ENCODE measurements at places on chromosomes 1 and 21.
A peak's percentile ranks its signal among the peaks of the same experiment; 100 is the strongest.

DNA sequence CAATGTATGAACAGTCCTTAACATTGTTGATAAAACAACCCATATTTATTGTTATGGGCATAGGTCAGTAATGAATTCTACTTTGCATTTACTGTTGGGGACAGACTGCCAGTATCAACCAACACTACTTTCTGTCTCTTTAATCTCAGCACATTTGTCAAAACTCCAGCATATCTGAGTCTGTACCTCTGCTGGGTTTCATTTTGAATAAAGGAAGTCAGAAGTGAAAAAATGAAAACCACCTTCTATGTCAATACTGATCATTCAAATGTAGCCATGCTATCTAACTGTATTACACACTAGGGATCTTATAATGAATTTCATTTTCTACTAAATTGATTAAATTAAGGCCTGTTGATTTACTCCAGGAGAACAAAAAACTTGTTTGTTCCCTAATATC is 24.2 kb upstream of the CXADR start:
- no peak for DNase-seq

GRCh38 chr1:225875044-225875815 is 7.0 kb downstream of the TMEM63A start:
- DNase-seq, result no peak

GRCh38 chr1:159737238-159737916 is 23.0 kb upstream of the CRP start:
- DNase-seq, result no peak

DNA sequence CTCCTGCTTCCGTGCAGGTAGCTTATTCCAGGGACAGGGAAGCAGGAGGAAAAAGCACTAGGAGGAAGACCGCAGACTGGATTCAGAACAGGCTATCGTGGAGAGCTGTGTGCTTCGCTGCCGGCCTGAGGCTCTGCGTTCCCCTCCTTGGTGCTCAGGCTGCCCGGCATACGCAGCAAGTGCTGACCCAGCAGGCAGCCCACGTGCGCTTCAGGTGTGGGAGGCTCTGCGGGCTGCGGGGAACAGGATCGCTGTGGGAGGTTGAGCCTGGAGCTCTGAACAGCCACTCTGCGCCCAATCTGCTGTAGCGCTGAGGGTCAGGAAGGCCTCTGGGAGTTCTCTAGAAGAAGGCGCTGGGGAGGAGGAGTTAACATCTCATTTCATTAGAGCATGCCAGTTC is 27.9 kb downstream of the DOP1B start:
- no peak for DNase-seq

GRCh38 chr1:198417039-198417438 is 123.4 kb downstream of the ATP6V1G3 start:
- DNase-seq, result no peak

GRCh38 chr21:33133892-33134291 is 64.0 kb downstream of the OLIG1 start:
- DNase-seq, result no peak

DNA sequence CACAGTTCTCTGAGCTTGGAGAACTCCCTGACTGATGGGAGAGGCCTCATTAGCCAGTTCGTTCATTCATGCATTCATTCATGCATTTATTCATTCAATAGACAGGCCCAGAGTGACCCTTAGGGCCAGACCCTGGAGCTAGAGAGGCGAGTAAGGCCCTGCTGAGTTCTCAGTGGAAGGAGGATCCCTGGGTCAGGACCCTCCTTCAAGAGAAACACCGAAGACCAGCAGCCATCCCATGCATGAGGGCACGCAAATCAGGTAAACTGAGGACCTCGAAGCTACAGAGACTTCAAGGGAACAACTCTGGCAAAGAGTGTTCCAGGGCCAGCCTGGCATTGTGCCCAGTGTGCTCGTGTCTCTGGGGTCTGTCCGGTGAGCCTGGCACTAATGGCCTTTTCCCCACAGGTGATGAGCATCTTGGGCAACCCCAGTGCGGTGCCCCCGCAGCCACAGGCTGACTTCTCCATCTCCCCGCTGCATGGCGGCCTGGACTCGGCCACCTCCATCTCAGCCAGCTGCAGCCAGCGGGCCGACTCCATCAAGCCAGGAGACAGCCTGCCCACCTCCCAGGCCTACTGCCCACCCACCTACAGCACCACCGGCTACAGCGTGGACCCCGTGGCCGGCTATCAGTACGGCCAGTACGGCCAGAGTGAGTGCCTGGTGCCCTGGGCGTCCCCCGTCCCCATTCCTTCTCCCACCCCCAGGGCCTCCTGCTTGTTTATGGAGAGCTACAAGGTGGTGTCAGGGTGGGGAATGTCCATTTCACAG is 104.8 kb downstream of the PAX7 start:
- no peak for DNase-seq

DNA sequence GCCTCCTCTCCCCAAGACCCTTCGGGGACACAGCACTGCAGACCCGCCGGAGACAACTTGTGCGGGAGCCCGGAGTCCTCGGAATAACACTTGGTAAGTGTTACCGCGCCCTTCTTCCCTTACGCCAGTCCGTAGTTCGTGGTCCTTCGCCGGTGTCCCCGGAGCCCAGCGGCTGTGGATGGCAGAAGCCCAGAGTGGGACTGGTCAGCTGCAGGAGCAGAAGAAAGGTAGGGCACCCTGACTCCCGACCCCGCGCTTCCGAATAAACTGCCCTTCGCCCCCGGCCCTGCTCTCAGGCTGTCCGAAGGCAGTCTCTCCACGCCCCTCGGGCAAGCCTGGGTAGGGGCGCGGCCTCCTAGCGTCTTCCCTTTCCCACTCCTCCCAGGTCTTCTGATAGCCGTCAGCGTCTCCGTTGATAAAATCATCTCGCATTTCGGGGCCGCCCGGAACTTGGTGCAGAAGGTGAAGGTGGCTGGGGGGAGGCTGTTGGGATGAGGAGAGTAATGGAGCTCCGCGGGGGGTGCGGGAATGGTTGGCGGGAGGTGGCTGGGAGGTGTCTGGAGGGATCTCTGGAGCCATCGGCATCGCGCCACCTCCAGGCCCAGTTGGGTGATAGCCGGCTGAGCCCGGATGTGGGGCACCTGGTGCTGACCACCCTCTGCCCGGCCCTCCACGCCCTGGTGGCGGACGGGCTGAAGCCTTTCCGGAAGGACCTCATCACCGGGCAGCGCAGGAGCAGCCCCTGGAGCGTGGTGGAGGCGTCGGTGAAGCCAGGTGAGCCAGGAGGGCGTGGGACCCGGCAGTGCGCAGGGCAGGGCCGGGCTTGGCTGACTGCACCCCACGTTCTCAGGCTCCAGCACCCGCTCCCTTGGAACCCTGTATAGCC is 4.3 kb downstream of the RUSC1 start:
- no peak for DNase-seq

- DNase-seq, result no peak
Measured at GRCh38 chr1:43171312-43171875, 696 bp downstream of the EBNA1BP2 start.

DNA sequence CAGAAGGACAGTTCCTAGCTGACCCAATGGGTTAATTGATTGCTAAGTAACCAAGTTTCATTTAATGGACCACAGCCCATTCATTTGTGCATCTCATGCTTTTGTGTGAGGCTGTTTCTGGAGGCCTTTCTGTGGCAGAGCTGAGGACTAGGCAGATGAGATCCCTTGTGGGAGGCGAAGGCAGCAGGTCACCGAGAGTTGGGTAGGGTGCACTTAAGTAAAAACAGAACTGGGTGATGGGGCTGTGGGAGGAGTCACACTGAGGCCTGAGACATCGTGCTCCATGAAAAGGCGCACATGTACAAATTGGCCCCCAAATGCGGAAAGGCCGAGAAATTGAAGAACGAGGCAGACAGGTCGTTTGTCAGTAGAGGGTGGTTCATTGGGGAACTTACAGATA is 60.9 kb downstream of the S100B start:
- no peak for DNase-seq

DNA sequence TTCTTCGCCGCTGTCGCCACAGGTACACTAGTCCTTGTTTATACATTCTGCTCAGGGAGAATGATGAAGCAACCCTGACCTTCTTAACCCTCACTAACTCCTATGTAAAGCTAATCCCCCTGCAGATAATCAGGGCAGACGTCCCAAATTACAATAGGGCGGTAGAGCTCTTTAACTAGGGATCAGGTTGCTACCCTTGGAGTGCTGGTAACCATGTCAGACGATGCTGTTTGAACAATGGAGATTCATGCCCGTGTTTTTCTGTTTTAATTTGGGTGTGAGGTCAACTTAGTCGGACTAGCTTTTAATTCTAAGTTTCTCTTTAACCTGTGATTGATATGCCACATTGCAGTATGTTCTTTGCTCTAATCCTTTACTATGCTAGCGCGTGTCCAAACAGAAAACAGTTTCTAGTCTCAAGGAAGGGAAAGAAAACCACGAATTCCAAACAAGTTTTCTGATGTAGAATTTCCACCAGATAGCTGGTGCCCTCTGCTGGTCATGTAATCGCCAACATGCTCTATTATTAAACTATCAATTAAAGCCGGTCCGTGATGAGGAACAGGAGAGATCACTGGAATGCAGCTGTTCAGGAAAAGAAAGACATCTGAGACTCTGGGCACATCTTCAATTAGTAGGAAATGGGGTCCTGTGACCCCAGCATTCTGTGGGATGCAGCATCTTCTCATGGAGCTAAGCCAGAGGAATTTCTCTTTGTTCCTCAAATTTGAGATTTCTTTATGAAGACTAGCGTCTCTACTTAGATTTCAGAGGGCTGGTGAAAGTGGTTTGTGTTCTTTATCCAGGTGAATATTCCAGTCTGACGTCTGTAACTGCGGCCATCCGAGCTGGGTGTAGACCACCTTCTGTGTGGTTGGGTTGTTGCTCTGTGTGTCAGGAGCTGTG is 18.3 kb upstream of the VAMP3 start:
- peak; percentile 73 for DNase-seq

DNA sequence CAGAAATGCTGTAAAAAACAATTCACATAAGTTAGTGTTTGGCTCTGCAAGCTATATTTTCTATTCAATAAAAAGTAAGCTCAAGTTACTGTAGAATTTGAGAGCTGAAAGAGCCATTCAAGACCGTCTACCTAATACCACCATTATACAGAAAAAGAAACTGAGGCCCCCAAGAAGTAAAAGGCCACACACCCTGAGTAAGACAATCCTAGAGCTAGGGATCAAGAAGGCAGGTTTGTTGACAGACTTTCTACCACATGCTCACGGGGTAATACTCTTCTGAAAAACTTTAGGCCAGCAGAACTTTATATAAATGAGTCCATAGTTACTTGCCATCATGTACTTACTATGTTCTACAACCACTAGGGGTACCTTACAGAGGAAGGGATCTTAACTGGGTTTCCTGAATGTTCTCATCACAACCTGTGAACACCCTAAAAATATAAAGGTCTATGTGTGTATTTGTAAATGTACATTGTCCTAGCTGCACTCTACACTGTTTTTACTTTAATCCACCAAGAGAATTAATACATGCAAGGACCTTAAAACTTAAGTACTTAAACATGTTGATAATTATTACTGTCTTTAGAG is 2.7 kb downstream of the PSMG1 start:
- no peak for DNase-seq

GRCh38 chr1:161739865-161740566 is 9.6 kb upstream of the DUSP12 start:
- DNase-seq, result peak; percentile 61

GRCh38 chr1:18412882-18413353 is 67.8 kb upstream of the KLHDC7A start:
- no peak for DNase-seq

DNA sequence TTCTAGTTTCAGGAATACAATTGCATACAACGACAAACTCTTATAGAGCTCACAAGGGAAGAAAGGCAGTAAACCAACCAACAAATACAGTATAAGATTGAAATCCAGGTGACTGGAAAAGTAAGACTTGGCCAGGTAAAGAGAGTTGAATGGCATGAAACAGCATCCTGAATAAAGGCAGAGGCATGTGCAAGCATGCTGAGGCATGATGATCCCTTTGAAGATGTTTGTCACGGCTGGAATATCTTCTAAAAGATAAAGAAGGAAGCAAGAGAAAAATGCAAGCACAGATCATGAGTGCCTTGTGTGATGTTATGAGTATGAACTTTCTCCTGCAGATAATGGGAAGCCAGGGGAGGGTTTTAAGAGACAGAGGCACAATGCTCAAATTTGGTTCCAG is 83.3 kb upstream of the SPATA6 start:
- no peak for DNase-seq

DNA sequence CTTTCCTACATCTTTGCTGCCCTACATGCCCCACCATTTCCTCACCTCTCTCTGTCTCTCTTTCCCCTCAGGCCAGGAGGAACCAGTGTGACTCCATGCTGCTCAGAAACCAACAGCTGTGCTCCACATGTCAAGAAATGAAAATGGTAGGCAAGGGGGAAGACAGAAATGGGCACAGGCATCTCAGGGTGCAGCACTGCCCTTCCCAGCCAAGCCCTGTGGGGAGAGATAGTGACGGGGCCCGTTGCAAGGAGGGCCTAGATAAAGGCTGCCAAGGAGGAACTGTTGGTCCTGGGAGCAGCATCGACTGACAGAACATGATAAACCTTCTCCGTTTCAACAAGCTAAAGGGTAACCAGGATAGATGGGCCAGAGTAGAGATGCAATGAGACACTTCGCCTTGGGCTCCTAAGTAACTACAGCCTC is 12.5 kb upstream of the PIGC start:
- DNase-seq, result no peak

DNA sequence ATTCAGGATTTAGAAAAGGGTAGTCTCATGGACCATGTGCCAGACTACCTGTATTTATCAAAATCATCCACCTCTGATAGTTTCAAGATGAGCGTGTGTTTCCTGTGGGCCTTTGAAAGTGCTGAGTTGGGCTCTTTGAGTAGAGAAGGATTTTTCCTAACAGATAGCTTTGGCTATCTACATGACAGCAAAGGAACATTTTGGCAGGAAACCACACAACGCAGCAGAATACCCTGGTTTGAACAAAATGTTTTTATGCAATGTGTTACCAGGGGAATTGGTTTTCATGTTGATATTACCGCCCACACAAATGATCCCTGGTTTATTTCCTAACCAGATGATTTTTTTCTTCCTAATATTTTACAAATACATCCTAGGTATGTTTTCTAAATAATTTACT is 431.4 kb downstream of the NEGR1 start:
- peak; percentile 58 for DNase-seq

DNA sequence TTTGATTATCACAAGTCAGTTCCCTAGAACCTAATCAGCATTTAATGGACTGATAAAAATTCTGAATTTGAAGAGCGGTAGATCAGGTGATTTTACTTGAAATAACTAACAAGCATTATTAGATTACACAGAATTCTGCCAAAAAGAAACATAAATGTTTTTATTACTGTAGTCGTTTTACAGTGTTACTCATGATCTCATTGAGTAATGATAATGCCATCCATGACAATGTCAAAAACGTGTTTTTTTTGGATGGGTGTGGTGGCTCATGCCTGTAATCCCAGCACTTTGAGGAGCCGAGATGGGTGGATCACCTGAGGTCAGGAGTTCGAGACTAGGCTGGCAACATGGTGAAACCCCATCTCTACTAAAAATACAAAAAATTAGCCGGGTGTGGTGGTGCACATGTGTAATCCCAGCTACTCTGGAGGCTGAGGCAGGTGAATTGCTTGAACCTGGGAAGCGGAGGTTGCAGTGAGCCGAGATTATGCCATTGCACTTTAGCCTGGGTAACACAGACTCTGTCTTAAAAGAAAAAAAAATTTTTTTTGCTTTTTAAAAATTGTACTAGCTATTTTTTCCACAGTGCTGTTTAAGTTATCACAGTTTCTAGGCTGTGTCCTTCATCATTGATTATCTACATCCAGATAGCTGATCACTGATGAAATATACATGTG is 56.6 kb downstream of the LAMC1 start:
- no peak for DNase-seq

- DNase-seq, result no peak
Measured at GRCh38 chr1:94122201-94122970, 1.4 kb upstream of the ABCA4 start.

- DNase-seq, result no peak
Measured at GRCh38 chr1:200965111-200965805, 58.3 kb downstream of the KIF21B start.

GRCh38 chr1:2587860-2588571 is 1.4 kb downstream of the PRXL2B start:
- DNase-seq, result no peak

Data from right atrium auricular region (tissue), 2 donors.